AG09309 (cell line): ENCODE measurements at places on chromosomes 5 and 9.

DNA sequence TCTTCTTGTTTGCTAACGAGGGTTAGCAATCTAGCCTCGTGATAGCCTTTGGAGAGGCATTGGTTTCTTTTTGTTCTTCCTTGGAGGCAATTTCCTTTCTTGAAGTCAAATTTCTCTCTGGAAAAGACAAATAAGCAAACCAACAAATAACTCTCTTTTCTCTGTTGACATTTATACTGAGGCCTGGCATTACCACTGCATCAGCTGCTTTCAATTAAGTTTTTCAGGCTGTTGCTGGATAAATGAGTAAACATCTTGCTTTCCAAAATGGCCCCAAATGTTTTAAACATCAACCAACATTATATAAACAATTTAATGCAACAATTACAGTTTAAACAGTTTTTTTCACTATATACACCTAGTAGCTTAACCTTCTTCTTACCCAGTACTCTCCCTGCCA is 264.4 kb downstream of the HTR1A start:
- no peak for DNase-seq

- no peak for DNase-seq
Measured at GRCh38 chr5:146419696-146420095, 27.4 kb upstream of the TCERG1 start.

DNA sequence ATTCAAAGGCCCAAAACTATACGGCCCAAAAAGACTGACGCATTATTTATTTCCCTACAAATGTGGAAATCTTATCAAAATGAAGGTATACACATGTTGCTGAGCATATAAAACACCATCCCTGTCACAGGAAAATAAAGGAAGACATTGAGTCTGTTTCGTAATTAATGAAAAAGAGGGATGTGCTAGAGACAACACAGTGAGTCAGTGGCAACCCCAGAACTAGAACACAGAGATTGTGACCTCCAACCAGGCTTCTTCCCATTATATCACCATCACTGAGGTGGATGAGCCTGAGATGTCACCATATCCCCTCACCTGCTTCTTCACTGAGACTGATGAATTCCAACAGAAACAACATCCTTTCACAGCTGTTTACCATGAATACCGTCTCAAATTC is 3.8 kb downstream of the NDUFA8 start:
- DNase-seq: no peak

- DNase-seq: no peak
Measured at GRCh38 chr5:10902145-10902544, 141.1 kb upstream of the DAP start.

DNA sequence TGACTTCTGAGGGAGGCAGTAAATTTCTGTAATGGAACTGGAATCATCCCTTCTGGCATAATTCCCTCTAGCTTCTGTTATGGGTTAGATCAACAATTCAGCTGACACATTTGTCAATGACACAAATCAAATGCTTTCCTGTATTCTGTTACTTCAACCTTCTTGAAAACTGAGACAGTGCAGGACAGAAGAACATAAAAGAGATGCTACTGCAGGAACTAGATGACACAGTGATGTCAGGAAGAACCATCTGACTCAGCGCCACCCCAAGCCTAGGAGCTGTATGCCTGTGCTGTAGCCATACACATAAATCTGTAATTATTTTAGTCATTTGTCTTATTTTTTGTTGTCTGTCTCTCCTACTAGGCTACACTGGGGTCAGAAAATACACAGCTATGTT is 18.2 kb upstream of the CEP120 start:
- no peak for DNase-seq

DNA sequence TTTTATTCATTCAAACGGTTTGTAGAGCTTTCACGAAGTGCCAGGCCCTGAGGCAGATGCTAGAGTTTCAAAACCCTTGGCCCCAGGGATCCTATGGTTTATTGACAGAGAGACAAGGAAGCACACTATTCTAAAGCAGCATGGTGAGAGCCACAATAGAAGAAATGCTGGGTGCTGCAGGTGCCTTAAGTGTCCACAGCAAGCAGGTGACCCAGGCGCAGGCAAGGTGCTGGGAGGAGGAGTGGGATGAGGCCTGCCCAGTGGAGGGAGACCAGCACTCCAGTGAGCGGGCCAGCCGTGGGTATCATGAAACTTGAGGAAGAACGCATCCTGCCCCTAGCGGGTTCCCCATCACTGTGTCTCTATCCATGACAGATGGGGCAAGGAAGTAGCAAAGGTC is 71.0 kb downstream of the OSMR start:
- DNase-seq: no peak
